ENCODE measurements at places on chromosomes 2 and 18. TPM values are rescaled to one million over a fixed set of nuclear protein-coding genes. Genes with fewer than 3 reads are reported as not detected.

Gene PDE11A
- total RNA-seq: not detected

Gene TNFRSF11A
- 0.72 TPM for total RNA-seq

Gene IL1RL2
- 1.4 TPM for total RNA-seq

Gene IGFBP5
- 15.9 TPM for total RNA-seq

Gene CRYGB
- total RNA-seq: not detected

Gene IL1R2
- total RNA-seq: 4.9 TPM

Gene C2orf66
- total RNA-seq: not detected
